ENCODE measurements at places on chromosomes 7 and 10.

DNA sequence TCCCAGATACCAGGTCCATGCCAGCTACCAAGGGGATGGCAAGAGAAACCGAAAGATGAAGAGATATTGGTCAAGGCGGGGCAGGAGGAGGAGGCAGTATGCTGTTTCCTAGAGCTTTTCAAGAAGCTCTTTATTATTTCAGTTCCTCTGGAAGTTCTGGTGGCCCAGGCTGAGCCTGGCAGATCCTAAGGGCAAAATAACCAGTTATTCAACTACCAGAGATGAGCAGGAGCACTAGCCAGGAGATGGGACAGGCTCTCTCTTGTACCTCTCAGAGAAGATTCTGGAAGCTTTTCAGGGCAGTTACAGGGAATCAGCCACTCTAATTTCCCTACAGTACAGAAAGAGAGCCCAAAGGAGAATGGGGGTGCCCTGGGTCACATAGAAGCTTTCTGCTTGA is 5.3 kb downstream of the DNAJB12 start:
- DNase-seq = no peak

DNA sequence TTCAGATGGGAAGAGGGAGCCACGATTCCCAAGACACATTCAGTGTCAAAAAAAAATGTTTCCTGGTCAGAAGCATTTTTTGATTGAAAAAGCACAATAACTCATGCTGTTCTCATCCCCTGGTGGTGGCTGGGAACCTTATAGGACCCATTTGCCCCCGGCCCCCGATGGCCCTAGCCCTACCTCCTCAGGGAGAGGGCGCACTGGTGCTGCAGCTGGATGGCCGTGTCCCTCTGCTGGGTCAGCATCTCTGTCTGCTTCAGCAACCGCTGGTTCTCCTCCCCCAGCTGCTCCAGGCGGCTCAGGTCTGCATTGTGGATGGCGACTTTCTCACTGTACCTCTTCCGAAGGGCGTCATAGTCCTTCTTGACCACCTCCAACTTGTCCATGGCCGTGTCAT is 83.3 kb downstream of the DLG5 start:
- DNase-seq = no peak

- no peak for DNase-seq
Measured at GRCh38 chr10:13276749-13277365, 23.0 kb downstream of the PHYH start.

DNA sequence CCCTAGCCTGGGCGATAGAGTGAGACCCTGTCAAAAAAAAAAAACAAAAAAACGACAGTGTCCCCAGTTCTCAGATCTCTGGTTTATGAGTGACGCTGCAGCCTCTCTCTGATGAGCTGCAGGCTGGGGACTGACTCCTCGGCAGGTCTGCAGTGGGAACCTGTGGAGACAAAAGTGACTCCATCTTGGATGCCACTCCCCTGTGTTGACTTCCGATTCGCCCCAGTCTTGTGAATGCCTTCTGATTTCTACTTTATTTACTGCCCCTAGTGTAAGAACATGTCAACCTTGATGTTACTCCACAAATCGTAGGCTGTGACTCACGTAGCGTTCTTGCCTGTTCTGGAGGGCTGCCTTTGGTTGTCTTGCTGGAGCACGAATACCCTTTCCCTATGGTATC is 6.2 kb downstream of the TACR2 start:
- no peak for DNase-seq

DNA sequence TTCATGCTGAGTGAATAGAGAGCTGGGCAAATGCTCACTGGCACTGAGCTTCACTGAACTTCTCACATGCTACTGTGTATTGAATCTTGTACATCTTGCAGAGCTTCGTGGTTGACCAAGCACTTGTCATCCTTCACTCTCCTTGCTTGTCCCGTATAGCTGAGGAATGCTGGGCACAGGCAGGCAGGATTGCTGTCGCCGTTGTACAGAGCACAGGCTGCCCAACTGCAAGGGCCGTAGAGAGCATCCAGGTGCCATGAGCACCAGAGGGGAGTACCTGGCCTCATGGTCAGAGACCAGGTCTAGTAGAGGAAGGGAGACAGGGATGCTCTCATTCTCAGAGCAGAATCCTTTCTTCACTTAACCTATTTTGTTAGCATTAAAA is 99.8 kb upstream of the RET start:
- no peak for DNase-seq

- no peak for DNase-seq
Measured at GRCh38 chr7:123494193-123494796, 40.1 kb downstream of the IQUB start.

DNA sequence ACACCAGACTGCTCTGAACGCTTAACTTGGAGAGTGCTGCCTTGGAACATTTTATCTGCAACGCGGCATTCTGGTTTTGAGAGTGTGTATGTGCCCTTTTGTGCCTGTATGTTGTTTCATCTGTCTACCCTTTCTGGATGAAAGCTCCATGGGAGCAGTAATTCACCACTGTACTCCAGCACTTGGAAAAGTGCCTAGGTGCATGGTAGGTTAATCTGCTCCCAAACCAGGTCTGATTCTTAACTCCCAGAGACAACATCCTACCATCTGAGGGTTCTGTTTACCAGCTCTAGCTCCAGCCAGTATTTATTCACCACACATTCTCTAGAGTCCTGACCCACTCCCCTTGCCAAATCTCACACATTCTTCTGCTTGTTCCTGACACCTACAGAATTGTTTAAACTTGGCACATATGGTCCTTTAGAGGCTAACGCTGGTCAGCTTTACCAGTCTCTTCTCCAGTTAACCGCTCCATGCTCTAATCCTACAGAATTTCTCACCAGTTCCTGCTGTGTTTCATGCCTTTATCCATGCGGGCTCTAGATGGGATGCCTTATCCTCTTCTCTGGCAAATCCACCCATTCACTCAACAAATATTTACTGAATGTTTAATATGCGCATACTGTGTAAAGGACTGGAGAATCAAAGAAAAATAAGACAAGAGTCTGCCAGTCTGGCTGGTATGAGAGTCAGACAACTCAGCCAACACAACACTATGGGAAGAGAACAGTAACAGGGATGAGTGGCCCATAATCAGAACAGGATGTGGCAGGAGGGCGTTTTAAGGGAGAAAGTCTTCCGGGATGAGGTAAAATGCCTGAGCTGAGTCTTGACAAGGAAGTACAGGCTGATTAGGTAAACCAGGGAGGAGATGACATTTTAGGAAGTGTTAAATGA is 46.3 kb downstream of the MTPN start:
- DNase-seq = no peak

DNA sequence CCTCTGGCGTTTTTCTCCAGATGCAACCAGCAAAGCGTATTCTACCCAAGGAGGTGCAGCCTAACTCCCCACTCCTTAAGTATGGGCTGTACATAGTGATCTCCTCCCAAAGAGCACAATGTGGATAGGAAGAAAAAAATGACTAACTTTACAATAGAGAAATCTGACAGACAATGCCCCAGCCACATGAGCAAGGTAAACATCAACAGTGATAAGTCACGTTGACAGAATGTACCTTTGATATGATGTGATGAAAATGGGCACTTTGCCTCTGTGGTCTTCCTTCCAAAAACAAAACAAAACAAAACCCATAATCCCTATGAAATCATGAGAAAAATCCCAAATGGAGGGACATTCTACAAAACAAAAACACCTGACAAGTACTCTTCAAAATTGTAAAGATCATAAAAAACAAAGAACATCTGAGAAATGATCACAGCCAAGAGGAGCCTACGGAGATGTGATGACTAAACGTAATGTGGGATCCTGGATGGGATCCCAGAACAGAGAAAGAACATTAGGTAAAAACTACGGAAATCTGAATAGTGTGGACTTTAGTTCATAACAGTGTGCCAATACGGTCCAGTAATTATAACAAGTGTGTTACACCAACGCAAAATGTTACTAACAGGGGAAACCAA is 50.6 kb downstream of the ABLIM1 start:
- DNase-seq = no peak

- no peak for DNase-seq
Measured at GRCh38 chr7:108020585-108020984, 17.6 kb upstream of the LAMB1 start.

- DNase-seq = no peak
Measured at GRCh38 chr7:133344275-133344674, 91.4 kb downstream of the EXOC4 start.

DNA sequence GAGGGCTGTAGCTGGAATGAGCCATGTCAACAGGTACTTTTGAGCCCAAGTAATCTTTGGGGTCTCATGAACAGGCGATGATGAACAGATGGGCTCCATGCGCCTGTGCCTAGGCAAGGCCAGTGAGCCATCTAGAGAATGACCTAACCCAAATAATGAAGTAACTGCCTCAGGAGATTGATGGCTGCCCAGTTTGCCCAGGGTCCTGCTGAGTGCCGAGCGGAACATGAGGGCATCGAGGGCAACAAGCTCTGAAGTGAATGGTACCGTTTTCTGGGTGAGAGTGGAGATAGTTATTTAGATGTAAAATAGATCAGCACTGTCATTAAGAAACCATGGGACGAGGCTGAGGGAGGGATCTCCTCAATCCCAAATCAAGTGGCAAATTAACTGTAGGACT is 77.9 kb downstream of the EZH2 start:
- no peak for DNase-seq

DNA sequence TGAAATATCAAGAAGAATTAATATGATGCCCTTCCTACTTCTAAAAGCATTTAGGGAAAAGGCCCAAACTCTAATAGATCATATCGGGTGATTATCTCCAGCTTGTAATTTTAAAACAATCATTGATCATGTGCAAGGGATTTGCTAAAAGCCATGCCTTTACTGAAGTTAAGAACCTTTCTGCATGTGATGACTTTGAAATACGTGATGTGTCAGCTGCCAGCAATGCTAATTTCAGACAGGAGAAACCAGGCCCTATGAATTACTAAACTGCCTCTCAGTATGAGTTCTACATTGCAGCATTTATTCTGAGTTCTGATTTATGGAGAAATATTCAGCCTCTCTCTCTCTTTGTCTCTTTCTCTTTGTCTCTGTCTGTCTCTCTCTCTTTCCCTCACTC is 203.6 kb upstream of the AKR1E2 start:
- no peak for DNase-seq

- no peak for DNase-seq
Measured at GRCh38 chr7:28956608-28957063, 1.5 kb downstream of the TRIL start.

GRCh38 chr10:79144351-79145173 is 75.8 kb downstream of the ZMIZ1 start:
- no peak for DNase-seq

GRCh38 chr7:22317632-22318031 is 39.3 kb downstream of the RAPGEF5 start:
- DNase-seq = no peak

- no peak for DNase-seq
Measured at GRCh38 chr7:104967595-104967994, 46.4 kb upstream of the KMT2E start.

- DNase-seq = no peak
Measured at GRCh38 chr7:19932549-19933249, 159.3 kb upstream of the TMEM196 start.

DNA sequence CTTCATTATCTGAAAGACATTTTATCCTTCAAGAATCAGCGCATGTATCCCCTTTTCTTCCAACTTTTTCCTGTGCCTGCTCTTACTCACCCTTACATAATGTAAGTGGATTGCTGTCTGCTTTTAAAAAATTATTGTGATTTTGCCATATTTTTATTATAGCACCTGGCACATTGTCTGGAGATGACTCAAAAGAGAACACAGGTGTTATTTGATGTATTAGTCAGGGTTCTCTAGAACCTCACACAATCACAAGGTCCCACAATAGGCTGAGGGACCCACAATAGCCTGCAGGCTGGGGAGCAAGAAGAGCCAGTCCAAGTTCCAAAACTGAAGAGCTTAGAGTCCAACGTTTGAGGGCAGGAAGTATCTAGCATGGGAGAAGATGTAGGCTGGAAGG is 390.0 kb downstream of the EXOC4 start:
- no peak for DNase-seq

- no peak for DNase-seq
Measured at GRCh38 chr7:30251708-30252329, 32.6 kb upstream of the ZNRF2 start.

DNA sequence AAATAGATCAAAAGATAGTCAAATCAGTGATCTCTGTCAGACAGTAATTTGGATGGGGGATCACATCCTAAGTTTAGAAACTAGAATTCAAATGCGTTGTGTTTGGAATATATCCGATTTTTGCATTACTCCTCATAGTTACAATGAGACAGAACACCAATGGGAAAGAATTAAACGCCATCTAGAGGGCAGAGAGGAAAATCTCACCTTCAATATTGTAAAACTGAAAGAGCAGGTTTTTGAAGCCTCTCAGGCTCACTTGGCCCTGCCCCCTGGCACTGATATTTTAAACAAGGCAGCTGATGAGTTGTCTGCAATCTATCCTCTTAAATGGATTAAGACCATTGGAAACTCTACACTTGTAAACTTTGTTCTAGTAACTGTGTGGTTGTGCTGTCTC is 17.7 kb downstream of the FRG2B start:
- DNase-seq = no peak

- DNase-seq = no peak
Measured at GRCh38 chr7:124460555-124460954, 305.0 kb downstream of the GPR37 start.

GRCh38 chr7:641966-642365 is 84.5 kb upstream of the DNAAF5 start:
- no peak for DNase-seq

GRCh38 chr7:65304175-65304574 is 69.5 kb upstream of the ZNF92 start:
- no peak for DNase-seq

GRCh38 chr7:26500749-26501352 is 209.2 kb downstream of the SNX10 start:
- DNase-seq = no peak

DNA sequence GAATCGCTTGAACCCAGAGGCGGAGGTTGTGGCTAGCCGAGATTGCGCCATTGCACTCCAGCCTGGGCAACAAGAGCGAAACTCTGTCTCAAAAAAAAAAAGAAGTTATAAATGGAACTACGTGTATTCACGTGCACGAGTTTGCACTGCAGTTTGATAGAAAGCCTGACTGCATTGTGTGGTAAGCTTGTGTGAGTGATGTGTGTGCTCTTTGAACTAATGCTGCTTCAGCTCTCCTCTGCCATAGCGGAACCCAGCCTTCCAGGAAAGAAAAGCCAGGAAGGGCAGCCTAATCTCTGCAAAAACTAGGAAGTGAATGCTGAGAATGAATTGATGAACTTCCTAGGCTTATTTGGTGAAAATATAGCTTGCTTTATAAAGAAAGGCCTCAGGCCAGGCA is 15.6 kb upstream of the MKRN1 start:
- DNase-seq = no peak
